Muscle of back (tissue), 13 donors: ENCODE measurements at places on chromosomes 5 and 9.

GRCh38 chr5:169521366-169521983 lies 62.1 kb upstream of the SPDL1 start:
- no peak for DNase-seq

- DNase-seq: no peak
These were observed 24.8 kb downstream of the STX17 start for GRCh38 chr9:99931155-99931840.

GRCh38 chr5:130885027-130885426 lies 280.0 kb downstream of the HINT1 start:
- DNase-seq: no peak

DNA sequence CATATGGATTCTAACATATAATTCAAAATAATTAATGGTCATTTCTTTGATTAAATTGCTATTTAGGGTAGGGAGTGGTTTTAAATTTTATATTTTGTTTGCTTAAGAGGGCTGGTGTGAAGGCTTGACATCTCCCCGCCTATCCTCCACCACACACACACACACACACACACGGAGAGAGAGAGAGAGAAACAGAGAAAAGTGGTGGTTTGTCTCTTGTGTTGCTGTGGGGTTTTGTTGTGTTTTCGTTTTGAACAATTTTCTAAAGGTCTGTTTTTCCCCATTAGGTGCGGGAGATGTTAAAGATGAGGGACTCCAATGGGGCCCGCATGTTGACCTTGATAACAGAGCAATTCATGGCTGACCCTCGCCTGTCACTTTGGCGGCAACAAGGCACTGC lies 161.9 kb downstream of the ZSWIM6 start:
- no peak for DNase-seq

DNA sequence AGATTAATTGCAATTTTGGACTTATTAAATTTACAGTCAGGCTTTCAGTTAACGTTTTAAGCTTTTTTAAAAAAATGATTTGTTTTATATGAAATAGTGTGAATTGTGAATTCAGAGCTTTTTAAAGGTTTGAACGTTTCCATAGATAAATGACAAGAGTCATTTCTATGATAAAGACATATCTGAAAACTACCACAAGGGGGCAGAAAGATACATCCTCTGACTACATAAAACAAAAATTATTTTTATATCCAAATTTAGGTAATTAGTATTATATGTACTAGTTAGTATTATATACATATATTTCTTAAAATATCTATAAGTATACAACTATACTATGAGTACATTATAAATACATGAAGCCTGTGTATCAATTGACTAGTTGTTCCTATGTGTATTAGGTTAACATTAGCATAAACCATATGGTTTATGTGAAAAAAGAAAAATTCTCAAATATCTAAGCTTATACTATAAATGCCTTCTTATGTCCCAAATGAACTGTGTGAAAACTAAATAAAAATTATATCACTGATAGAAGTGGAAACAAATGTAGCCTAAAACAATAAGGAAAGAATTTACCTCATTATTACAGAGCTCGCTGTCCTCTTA lies 155.2 kb downstream of the MEF2C start:
- no peak for DNase-seq

GRCh38 chr9:91159664-91160121 lies 202.0 kb downstream of the AUH start:
- DNase-seq: peak; percentile 66

GRCh38 chr5:60379907-60380306 lies 320.1 kb downstream of the DEPDC1B start:
- no peak for DNase-seq

DNA sequence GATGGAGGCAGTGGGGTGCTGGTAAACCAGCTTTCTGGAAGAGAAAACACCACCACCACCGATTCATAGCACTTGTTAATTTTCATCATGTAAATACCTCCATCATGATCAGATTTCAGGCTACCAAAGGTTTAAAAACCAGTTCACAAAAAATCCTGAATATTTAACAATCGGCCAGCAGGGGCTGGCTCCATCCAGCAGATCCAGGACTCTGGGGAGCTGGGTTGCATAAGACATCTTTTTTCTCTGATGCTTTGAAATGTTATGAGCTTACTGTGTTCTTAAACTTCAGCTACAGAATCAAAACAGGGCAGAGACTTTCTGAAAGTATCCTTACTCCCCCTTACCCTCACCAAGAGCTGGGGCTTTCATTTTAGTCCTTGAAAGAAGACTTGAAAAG lies 14.6 kb upstream of the RNF183 start:
- no peak for DNase-seq

DNA sequence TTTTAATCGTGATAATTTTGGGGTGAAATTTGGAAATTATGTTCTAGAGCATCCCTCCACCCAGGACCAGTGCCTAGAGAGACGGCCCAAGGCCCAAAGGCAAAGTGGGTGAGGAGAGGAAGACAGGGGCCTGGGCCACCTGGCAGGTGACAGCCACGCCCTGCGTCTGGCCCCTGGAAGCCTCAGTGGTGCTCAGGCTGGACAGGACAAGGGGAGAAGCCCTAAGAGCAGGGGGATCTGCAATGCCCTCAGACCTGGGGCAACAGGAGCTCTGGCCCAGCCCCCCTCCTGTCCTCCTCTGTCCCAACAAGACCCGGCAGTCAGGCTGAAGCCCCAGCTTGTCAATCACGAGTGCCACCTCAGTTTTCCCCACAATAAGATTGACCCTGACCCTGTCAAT lies 134.8 kb downstream of the ADAMTS2 start:
- DNase-seq: no peak

DNA sequence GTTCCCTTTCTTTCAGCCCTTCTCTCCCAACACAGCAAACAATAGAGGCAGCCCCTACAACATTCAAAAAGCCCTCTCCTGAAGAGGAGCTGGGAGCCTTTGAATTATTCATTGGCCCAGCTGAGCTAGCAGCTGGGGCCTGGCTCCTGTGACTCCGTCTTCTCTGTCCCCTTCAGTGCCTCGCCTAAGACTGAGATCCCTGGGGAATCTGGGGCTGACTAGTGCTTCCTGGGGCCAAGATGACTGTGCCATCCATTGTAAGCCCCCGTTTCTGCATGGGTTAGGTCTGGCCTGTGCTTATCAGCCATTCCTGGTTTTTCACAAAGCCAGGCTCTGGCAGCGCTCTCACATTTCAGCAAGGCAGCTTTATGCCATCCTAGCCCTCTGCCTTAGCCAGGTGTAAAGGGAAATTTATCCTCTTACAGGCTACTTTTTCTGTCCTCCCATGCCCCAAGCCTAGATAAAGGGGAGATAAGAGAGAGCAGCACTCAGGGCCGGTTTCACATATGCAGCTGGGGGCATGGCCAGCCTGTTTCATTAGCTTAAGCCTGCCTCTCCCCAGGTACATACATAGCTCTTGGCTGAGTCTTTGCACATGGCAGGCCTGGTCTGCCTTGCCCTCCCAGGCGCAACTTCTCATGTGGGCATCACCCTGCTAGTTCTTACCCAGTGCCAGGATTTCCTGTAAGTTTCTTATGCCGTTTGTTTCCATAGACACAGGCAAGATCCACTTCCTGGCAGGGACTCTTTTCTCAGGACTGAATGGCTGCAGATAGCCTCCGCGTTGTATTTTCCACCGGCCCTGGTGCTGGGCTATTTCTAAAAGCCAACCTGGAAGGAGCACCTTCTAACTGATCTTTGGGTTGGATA lies 15.8 kb downstream of the PTPA start:
- no peak for DNase-seq

DNA sequence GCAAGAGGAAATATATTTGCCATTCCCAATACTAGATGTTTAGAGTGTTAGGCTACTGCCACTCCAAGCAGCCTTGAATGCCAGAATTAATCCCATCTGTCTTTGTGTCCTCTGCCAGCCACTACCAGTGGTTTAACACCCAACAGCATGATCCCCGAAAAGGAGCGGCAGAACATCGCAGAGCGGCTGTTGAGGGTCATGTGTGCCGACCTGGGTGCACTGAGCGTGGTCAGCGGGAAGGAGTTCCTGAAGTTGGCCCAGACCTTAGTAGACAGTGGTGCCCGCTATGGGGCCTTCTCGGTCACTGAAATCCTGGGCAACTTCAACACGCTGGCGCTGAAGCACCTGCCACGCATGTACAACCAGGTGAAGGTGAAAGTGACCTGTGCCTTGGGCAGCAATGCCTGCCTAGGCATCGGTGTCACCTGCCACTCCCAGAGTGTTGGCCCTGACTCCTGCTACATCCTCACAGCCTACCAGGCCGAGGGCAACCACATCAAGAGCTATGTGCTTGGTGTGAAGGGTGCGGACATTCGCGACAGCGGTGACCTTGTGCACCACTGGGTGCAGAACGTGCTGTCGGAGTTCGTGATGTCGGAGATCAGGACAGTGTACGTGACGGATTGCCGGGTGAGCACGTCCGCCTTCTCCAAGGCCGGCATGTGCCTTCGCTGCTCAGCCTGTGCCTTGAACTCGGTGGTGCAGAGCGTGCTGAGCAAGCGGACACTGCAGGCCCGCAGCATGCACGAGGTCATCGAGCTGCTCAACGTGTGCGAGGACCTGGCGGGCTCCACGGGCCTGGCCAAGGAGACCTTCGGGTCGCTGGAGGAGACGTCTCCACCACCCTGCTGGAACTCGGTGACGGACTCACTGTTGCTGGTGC lies 29.3 kb downstream of the AMBP start:
- DNase-seq: no peak

GRCh38 chr5:54390015-54390414 lies 65.5 kb upstream of the HSPB3 start:
- peak; percentile 76 for DNase-seq

- no peak for DNase-seq
These were observed 220.2 kb downstream of the ADAMTS6 start for GRCh38 chr5:65261499-65261898.

- no peak for DNase-seq
These were observed 237.9 kb downstream of the TMEM38B start for GRCh38 chr9:105932276-105932675.

DNA sequence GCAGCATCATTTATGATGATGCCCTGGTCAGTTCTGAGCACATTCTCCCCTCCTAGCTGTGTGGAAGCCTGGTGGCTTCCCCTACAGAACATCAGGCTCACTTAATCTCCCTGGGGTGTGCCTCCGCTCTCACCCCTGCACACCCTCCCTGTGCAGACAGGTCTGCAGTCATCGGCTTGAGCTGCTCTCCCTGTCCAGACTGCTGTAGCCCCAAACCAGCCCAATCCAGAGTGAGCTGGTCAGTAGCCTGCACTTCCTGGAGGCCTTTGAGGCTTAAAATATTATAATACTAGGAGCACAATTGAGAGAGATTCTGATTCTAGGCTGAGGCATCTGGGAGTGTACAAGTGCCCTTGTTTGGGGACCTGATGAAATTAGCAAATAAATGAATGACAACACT lies 60.2 kb downstream of the PPARGC1B start:
- no peak for DNase-seq

- DNase-seq: no peak
These were observed 207.1 kb upstream of the MEF2C start for GRCh38 chr5:89090037-89090436.

DNA sequence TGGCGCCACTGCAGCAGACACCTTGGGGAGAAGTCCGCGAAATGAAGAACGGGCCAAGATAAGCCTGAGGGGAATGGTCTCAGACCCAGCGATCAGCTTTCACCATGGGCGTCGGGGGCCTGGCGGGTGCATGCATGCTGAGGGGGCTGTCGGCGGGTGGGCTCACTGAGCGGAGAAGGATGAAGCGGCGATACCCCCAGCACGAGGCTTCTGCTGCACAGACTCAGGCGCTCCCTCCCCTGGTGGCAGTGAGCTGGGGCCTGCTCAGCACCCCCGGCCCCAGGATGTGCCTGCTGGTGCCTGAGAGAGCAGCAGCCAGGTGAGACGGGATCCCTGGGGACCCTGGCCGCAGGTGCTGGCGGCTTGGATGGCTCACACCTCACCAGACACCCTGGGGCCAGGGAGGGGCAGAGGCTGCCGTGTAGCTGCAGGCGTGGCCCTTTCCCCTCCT lies 31.2 kb downstream of the CEP72 start:
- DNase-seq: no peak

DNA sequence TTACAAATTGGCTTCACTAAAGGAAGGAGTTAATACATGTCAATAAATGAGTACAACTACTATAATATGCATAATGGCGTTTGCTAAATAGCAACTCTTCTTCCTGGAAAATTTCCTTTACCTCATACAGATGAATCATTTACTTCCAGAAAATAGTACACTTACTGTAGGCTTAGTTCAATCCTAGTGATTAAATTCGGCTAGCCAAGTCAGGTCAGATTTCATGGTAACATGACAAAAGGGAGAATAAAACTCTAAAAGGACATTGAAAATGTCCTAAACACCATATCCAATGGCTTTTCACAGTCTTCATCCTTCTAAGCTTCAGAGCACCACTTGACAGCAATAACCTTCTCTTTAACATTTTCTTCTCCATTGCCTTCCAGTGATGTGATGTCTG lies 42.1 kb upstream of the ZFAND5 start:
- DNase-seq: no peak

- DNase-seq: no peak
These were observed 245.8 kb upstream of the PCSK5 start for GRCh38 chr9:75644649-75645048.

DNA sequence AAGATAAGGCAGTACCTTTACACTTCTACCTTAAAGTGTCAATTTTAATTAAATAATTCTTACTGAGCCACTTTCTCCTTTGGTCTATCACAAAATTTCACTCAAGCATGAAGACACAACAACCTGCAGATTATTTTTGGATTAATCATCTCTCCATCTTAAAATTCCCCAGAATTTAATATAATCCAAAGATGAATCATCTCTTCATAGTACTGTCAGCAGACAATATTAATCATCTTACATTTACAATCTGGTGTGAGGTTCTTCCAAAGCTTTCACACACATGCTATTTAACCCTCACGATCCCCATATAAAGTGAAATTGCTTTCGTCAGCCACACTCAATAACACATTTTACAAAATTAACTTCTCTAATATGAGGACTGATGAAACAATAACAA lies 43.0 kb downstream of the LHFPL2 start:
- DNase-seq: no peak

GRCh38 chr5:21391506-21391905 lies 1403.5 kb upstream of the CDH18 start:
- DNase-seq: no peak

DNA sequence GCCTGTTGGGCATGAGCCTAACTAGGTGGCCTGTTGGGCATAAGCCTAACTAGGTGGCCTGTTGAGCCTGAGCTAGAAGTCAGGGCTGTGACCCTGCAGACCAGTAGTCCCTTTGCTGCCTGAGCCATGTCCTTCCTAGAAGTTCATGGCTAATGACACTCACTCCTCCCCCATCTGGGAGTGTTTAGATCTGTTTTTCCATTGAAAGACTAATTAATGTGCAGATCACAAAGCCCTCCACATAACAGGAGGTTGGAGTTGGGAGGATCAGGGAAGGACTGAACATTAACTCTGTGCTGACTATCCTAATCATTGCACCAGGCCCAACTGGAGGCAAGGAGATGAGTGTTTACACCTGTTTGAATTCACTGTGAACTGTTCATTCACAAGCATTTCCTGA lies 27.6 kb downstream of the SLC25A48 start:
- no peak for DNase-seq

- no peak for DNase-seq
These were observed 125.9 kb upstream of the MYO10 start for GRCh38 chr5:17061973-17062470.

- no peak for DNase-seq
These were observed 13.0 kb downstream of the SH3PXD2B start for GRCh38 chr5:172441262-172441751.

- DNase-seq: no peak
These were observed 79.1 kb upstream of the FSTL4 start for GRCh38 chr5:133691448-133691847.

GRCh38 chr9:79880626-79881025 lies 308.9 kb downstream of the TLE4 start:
- no peak for DNase-seq

- no peak for DNase-seq
These were observed 360.0 kb downstream of the BRINP1 start for GRCh38 chr9:119009249-119009648.
